PC-3 (cell line): ENCODE measurements at places on chromosomes 3 and 15. TPM values are rescaled to one million over a fixed set of nuclear protein-coding genes. Genes with fewer than 3 reads are reported as not detected.
A peak's percentile ranks its signal among the peaks of the same experiment; 100 is the strongest.

DNA sequence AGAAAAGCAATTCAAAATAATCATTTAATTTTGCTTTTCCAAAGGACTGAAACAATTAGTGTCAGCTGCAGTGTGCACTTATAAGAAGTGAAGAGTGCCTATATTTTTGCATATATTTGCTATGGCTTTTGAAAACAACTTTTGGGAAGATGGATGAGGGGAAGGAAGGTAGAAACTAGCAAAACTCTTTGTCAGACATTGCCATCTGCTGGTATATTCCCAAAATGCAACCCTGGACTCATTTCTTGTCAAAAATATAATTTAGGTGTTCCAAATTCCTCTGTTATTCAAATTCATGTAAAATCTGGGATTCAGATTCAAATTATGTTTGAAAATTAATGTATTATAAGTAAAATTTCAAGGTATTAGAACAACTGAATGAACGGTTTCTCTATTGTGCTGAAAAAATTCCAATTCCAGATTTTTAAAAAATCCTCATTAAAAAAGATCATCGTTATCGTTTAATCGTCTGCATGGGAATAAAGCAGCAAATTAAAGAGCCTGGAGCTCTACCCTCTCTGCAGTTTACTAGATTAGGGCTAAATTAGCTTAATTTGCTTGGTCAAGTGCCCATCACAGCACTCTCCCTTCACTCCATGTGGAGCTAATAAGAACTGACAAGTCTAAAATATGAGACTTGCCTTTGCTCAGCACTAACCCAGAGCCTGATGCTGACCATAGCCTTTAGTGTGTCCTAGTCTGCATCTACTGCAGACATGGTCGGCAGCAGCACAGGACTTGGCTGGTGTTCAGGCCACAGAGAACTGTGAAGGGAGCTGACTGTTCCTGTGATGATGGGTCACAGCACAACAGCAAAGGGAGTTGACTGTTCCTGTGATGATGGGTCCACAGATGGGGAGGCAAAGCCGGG lies 67.9 kb upstream of the MITF start:
- peak; percentile 64 for DNase-seq

DNA sequence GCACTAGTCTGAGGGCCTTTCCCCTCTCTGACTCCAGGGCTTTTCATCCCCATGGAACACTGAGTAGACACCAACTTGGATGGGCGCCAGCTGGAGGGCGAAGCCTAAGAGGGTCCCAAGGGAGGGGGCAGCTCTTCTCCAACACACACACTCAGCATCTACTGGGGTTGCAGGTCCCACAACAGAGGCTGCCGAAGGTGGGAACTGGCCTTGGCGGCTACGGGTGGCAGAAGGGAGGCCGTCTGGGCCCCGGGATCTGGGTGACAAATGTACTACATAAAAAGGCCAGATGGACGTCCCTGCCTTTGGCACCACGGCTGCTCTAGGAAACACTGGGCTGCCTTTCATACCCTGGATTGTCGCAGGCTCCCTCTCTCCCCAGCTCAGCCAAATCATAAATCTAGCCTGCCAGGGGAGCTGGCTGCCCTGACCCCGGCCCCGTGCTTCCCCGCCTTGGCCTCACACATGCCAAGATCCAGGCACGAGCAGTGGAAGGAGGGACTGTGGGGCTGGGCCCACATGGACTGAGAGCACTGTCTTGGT lies 31.5 kb downstream of the SEMA5B start:
- DNase-seq: no peak

- DNase-seq: no peak
Observed at GRCh38 chr15:74584779-74585178, 30.9 kb upstream of the CLK3 start.

DNA sequence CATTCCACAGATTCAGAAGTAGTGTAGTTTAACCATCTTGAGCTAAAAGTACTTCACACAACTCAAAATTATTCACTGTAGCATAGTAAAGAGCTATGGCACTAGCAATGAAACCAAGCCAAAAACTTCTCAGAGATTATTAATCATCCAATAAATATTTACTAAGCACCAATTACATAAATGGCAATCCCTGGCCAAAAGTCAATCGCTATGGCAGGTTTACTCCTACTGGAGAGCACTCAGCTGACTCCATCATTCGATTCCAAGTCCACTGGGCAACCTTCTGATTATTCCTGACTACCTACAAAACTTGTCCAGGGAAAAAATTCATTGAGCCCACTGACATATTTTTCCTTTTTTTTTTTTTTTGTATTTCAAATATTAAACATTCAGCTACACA lies 23.9 kb downstream of the ATP13A3 start:
- DNase-seq: peak; percentile 59

DNA sequence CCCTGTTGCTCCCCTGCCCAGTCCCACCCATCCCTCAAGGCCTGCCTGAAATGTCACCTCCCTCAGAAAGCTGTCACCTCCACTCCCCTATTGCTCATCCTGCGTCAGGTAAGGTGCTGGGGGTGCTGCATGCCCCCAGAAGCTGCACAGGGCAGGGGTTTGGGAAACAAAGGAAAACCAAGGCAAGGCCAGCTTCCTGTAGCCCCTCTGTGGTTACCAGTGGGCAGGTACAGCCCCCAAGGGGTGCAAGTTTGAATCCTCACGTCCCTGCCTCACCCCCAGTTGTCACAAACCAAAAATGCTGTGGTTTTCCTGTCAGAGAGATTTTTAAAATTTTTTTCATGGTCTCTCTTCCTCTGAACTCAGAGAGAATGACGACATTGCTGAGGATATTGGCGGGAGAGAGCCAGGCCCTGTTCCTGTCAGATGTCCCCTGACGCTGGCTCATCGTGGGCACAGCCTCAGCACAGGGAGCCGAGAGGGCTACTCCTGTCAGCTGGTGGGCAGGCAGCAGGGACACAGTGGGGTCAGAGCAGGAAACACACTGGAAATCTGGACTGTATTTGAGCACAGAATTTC lies 27.0 kb downstream of the PSTPIP1 start:
- DNase-seq: peak; percentile 25

DNA sequence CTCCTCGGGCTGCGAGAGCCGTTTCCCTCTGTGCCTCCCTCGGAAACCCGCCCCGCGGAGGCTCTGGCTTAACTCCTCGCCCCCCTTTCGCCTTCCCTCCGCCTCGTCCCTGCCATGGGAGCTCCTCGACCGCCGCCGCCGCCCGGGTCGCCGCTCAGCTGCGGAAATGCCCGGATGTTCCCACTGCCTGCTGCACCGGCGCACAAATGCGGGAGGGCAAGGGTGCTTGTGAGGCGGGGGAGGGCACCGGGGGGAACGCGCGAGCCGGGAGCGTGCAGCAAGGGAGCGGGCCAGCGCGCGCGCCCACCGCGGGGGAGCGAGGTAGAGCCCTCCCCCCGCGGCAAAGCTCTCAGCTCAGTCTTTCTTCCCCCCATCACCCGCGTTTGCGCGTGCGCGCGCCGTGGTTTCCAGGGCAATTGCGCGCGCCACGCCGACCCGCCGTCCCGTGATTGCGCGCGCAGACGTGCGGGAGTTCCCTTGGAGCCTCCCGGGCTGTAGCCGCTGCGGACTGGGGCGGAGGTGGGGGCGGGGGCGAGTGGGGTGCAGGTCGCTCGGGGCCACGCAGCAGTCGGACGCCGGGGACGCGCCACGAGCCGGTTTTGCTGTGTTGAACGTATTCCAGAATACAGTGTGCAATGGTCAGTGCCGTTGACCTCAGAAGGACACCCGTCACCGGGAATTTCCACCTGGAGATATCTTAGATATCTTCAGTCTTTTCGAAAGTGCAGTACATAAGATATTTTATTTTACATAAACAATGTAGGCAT lies at the start of gene DMXL2:
Gene DMXL2, minus strand, starts transcription at position 168 of the 767 bp plus-strand sequence. CDS start 226 bp downstream, outside the sequence.
- DNase-seq: peak; percentile 81

GRCh38 chr15:51144021-51144532 lies 49.4 kb upstream of the TNFAIP8L3 start:
- peak; percentile 63 for DNase-seq

- no peak for DNase-seq
Observed at GRCh38 chr15:101266034-101266433, 11.3 kb downstream of the SELENOS start.

- no peak for DNase-seq
Observed at GRCh38 chr3:33795856-33796536, 2.4 kb upstream of the PDCD6IP start.

GRCh38 chr3:58434990-58435389 lies 1.4 kb upstream of the PDHB start:
- peak; percentile 44 for DNase-seq

- no peak for DNase-seq
Observed at GRCh38 chr3:21722768-21723167, 28.2 kb downstream of the ZNF385D start.

DNA sequence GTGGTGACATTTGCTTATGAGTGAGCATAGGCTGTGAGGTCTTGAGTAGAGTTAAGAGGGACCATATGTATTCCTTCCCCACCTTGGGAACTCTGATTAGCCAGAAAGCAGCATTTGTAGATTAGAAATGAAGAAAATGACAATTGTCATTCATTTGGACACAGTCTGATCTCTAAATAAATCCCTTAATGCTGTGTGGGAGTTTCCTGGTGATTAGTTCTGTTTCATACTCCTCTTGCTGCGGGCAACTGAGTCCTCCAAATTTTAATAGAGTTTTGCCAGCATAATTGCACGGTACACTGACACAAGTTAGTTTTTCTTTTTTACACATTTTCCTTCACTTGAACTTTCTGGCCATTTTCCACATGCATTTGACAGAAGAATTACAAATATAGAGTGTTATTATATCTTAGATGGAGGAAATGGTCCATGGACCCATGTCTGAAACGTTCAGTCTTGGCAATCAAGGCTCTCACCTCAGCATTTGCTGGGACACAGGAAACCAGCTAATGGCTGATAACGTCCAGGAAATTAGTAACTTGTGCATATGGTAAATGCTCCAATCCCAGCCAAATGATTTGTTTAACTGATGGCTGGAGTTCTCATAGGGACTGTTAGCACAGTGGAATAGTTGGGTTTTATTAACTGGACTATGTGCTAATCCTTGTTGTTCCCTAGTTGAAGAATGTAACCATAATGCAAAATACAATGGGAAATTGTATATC lies 321.2 kb downstream of the RBMS3 start:
- DNase-seq: no peak

- DNase-seq: no peak
Observed at GRCh38 chr3:142355692-142356091, 92.1 kb downstream of the XRN1 start.

GRCh38 chr3:127393131-127393820 lies 105.4 kb upstream of the PRR20G start:
- DNase-seq: no peak

DNA sequence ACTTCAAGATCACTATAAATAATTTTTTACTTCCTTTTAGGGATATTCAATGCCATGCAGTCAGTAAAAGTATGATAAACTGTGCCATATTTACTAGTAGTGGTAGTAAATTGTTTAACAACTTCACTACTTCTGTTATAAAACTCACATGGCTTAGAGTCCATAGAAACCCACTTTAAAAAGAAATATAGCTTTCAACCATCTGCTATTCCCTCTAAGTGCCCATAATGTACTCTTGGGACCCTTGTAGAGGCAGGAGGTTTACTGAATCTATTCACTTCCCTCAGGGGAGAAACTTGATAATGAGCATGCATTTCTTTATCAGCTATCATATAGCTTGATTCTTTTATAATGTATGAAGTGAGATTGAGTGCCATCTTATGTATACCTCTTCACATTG lies 1448.4 kb upstream of the ALCAM start:
- no peak for DNase-seq

GRCh38 chr3:130894986-130895280 lies 1.0 kb downstream of the ATP2C1 start:
- no peak for DNase-seq

- peak; percentile 59 for DNase-seq
Observed at GRCh38 chr15:71390096-71390495, 274.8 kb downstream of the THSD4 start.

- no peak for DNase-seq
Observed at GRCh38 chr15:90729261-90729660, 12.1 kb downstream of the BLM start.

- DNase-seq: no peak
Observed at GRCh38 chr3:114147251-114147650, 31.6 kb downstream of the DRD3 start.

GRCh38 chr15:67184208-67184925 lies 70.1 kb downstream of the AAGAB start:
- DNase-seq: no peak

GRCh38 chr3:27696906-27697305 lies 25.2 kb downstream of the EOMES start:
- DNase-seq: peak; percentile 88

DNA sequence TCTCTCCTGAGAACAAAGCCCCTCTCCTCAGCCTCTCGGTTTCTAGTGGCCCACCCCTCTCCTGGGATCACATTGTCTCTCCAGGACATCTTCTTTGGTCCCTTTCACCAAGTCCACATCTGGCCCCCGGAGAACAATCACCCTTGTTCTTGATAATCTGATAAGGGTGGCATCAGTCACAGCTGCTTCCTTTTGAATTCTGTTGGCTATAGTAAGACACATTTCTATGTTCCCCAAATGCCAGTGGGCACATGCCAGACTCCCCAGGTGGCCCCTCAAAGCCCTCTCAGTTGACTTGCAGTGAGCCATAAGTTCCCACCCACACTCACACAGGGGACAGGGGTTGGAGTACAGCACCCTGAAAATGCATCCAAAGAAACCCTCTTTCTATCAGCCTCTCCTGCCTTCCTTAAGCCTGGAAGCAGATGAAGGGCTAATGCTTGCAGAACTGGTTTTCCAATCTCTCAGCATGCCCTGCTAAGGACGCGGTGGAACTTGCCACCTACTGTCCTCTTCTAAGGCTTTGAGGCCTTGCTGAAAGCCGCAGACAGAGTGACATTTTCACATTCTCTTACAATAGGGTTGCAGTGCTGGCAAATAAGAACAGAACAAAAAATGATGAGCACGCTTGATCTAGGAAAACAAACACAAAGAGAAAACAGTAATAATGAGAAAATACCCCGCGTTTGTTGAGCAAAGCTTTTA lies 101.3 kb upstream of the SLCO3A1 start:
- no peak for DNase-seq

DNA sequence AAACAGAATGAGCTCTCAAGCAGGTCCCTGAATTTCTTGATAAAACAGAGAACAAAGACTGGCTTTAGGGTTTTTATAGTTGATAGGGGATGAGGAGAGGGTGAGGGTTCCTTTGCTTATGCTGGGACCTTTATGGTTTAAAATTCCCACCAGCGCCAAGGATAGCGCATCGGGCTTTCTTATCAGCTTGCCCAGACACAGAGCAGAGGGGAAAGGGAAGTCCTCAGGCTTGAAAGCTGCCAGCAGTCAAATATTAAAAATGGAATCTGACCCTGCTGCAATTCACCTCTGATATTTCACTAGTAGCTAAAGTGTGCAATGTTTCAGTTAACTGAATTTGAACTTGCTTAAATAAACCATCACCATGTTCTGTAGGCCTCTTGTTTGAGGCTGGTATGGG lies 55.0 kb upstream of the EPHA3 start:
- no peak for DNase-seq

TRAT1 gene
- not detected in 2 replicates for total RNA-seq

PEX5L gene
- total RNA-seq: 0.69 and 0.86 TPM in 2 replicates

TMEM45A gene
- total RNA-seq: 7.6 and 9.4 TPM in 2 replicates

PRR20G gene
- total RNA-seq: not detected in 2 replicates

LHFPL4 gene
- total RNA-seq: not detected in 2 replicates

SPATA12 gene
- 0.12 and 0.47 TPM in 2 replicates for total RNA-seq

FGF7 gene
- total RNA-seq: not detected in 2 replicates

SLC38A3 gene
- total RNA-seq: 0.17 and 3.3 TPM in 2 replicates

ANKUB1 gene
- not detected in 2 replicates for total RNA-seq

TIMP4 gene
- total RNA-seq: 7.3 and 7.6 TPM in 2 replicates

GRM7 gene
- total RNA-seq: not detected in 2 replicates
